SK-MEL-5 (cell line): ENCODE measurements at places on chromosomes 6 and 20. TPM values are rescaled to one million over a fixed set of nuclear protein-coding genes. Genes with fewer than 3 reads are reported as not detected.

MTG2 gene
- total RNA-seq = 27.1 and 29.6 TPM in 2 replicates

DAAM2 gene
- 11.7 and 13.7 TPM in 2 replicates for total RNA-seq

WTAP gene
- 59.6 and 59.7 TPM in 2 replicates for total RNA-seq

NOTCH4 gene
- total RNA-seq = 1.7 TPM in 2 replicates

KCNG1 gene
- total RNA-seq = 22.3 and 22.9 TPM in 2 replicates

TGM2 gene
- 5.6 and 7.0 TPM in 2 replicates for total RNA-seq

GGTLC1 gene
- not detected in 2 replicates for total RNA-seq

ID4 gene
- total RNA-seq = 30.9 and 31.9 TPM in 2 replicates
